ENCODE measurements at places on chromosomes 6 and 20.

- no peak for DNase-seq
These were observed 20.4 kb downstream of the ARMC2 start for GRCh38 chr6:108868647-108869046.

DNA sequence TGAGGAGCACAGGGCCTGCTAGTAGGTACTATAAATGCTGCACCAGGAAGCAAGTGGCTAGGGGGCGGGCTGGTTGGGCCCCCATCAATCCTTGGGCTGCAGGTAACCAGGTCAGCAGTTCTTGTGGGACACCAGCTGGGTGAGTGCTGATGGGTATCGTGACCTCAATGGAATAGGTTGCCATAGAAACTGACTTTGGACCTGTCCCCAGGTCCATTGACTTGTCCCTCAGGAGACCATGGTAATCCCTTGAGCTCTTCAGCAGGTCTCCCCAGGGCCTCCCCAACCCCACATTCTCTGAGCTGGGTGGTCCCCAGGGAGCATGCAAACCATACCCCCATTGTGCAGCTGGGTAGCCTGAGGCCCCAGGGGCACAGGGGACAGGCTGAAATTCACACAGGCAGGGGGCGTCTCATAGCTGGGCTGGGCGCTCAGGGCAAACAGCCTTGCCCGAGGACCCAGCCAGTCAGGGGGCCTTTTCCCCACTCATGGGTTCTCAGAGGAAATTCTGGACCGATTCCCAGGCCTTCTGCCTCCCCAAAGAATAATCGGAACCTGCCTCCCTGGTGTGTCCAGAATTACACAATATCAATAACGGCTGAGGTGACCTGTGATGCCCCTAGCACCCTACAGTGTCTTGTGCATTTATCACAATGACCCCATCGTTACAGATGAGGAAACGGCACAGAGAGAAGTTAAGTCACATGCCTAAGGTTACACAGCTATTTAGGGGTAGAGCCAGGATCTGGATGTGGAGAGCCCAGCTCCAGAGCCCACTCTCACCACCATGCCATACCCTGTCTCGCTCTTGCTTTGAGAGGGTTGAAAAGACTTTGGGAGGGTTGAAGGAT, 35.9 kb downstream of the SRC start:
- DNase-seq: no peak

DNA sequence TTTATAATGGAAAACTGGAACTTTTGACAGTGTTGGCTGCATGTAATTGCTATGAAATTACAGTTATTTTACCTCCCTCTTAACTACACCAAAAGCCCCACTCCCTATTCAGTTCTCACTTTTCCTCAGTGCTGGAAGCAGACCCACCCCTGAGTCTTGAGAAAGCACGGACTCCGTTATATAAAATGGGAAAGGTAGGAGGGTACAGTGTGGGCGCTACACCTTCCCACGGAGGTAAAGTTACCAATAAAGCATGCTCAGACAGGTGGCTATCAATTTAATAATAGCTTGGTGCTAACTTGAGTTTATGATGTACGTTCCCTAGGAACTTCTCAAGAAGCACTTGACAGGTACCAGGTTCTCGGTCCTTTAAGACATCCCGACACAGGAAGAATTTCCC, 59.0 kb downstream of the CLIC5 start:
- DNase-seq: no peak

DNA sequence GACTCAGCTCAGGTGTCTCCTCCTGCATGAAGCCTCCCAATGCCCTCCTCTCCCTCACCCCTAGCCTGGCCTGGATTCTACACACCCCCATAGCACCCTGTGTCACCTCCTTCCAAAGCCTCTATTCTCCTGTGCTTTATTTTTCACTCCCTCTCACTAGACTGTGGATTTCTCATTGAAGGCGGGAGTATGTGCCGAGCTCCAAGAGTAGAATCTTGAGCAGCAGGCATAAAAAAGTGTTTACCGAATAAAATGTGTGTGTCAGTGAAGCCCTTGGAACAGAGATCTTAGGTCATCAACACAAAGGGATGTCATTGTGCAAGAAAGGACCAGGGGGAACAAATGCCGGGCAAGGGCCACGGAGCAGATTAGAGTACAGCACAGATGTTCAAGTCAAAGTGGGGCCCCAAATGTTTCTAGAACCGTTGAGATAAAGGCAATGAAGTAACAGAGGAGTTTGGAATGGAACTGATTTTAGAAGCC, 106.1 kb upstream of the TMEM170B start:
- DNase-seq: no peak

GRCh38 chr20:40775561-40776146, 86.6 kb upstream of the MAFB start:
- DNase-seq: no peak

DNA sequence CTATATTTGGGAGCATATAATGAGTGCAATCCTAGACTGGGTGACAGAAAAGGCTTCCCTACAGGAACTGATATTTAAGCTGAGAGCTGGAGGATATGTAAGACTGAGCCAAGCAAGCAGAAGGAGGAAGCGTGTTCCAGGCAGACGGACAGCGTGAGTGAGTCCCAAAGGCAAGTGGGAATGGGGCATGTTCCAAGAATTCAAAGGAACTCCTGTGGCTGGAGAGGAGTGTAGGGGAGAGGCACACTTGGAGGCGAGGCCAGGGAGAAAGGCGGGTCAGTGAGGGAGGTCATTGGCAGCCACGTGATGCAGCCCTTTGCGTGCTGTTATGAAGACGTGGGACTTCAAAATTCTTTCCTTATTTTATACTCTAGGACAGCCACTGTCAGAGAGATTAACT, 27.9 kb upstream of the SGK1 start:
- DNase-seq: no peak

GRCh38 chr6:71446057-71446456, 157.4 kb downstream of the OGFRL1 start:
- DNase-seq: no peak
